Activated CD4-positive, alpha-beta T cell treated with anti-CD3 and anti-CD28 coated beads, Interleukin-2, amount 10 ng/mL, durations not matched to agents 24 days and 14 days (primary cell): ENCODE measurements at places on chromosomes 7 and 10.

GRCh38 chr7:23968791-23969190, 258.8 kb downstream of the STK31 start:
- DNase-seq, result no peak
- peaks cover under 1% of the 10 kb centered on the region for H3K27me3 ChIP-seq
- no peaks in the 10 kb centered on the region for H3K36me3 ChIP-seq
- no peak overlapping the region for H3K4me3 ChIP-seq
- peak overlapping the region; percentile 79 for H3K27ac ChIP-seq

DNA sequence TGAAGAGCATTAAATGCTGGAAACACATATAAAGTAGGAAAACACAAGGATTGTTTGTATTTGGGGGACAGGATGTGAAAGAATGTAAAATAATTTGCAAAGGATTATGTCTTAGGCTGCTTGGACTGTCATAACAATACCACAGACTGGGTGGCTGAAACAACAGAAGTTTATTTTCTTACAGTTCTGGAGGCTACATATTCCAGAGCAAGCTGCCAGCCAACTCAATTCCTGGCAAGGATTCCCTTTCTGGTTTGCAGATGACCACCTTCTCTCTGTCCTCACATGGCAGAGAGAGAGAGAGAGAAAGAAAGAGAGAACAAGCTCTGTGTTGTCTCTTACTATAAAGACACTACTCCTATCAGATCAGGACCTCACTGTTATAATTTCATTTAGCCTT, 8.8 kb upstream of the LAMB4 start:
- peak; percentile 46 for DNase-seq
- H3K4me1 ChIP-seq, result peaks cover 25% of the 10 kb centered on the region
- H3K27ac ChIP-seq, result no peak overlapping the region

- H3K27ac ChIP-seq, result no peak overlapping the region
- no peak for DNase-seq
- H3K27me3 ChIP-seq, result peaks cover 43% of the 10 kb centered on the region
- no peaks in the 10 kb centered on the region for H3K4me1 ChIP-seq
These were observed 3.5 kb downstream of the CHST15 start for GRCh38 chr10:124089859-124090258.

DNA sequence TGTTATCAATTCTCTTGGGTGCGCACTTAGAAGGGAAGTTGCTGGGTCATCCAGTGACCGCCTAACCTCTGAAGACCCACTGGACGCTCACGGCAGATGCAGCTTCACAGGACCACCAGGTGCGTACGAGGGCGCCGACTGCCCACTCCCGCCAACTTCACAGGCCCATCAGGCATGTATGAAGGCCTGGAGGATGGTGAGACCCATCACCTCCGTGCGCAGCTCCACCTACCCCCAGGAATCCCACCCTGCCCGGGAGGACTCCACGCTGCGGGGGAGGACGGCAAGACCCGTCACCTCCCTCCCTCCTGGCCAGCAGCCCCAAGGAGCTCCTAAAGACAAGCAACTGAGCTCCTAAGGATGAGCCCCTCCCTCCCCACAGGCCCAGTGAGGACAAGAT, 146.9 kb downstream of the MAD1L1 start:
- H3K4me1 ChIP-seq, result peaks cover 14% of the 10 kb centered on the region
- no peak overlapping the region for H3K4me3 ChIP-seq
- no peak for DNase-seq
- no peaks in the 10 kb centered on the region for H3K27me3 ChIP-seq

DNA sequence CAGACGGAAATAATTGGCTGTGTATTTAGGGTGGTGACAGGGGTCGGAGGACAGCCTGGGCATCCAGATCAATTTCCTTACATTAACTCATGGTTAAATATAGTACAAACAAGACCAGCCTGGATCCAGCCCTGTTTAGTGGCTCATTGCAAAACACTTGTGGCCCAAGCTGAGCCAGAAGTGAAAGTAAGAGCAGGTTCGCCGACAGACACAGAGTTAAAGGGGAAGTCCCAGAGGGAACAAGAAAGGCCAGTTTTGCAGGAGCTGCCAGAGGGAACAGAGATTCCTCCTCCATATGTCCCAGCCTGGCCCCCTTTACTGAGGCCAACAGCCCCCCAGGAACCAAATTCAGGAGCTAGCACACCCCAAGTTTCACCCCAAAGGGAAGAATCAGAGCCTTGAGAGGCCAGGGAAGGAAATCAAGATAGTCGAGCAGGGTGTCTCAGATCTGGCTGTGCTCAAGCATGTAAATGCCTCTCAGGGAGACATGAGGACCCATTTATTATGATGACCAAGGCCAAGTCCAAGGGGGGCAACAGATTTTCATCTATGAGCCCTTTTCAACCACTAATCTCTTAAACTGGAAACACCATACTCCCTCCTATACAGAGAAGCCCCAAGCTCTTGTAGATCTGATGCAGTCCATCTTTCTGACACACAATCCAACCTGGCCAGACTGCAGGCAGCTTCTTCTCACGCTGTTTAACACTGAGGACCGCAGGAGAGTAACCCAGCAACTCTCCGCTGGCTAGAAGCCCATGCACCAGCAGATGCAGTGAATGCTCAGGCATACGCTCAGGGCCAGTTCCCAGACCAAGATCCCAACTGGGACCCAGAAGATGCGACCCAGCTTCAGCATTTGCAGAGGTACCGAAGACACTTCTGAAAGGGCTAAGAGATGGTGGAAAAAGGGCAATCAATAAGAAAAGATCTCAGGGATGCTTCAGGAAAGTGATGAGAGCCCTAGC, 15.9 kb upstream of the ADCK2 start:
- H3K4me1 ChIP-seq, result peaks cover 19% of the 10 kb centered on the region
- peak overlapping the region; percentile 71 for H3K4me3 ChIP-seq
- no peak overlapping the region for H3K27ac ChIP-seq
- H3K27me3 ChIP-seq, result peaks cover 40% of the 10 kb centered on the region
- H3K36me3 ChIP-seq, result no peaks in the 10 kb centered on the region
- DNase-seq, result peak; percentile 84

DNA sequence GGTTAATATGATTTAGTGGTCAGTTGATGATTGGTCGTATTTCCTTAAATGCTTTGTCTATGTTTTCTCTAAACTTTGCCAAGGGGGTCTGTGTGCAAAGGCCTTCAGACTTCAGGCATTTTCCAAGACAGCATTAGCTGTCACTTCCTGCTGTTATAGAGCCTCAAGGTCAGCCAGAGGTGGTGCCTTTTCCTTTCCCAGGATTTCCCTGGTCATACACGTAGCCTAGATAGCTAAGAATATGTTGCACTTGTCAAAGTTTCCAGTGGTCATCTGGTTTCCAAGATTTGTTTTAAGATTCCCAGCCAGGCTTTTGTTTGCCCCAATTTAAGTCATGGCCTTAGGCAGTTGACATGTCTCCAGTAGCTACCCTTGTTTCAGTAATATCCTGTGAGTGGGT, 133.2 kb upstream of the IGFBP3 start:
- no peak overlapping the region for H3K27ac ChIP-seq
- H3K4me1 ChIP-seq, result no peaks in the 10 kb centered on the region
- no peaks in the 10 kb centered on the region for H3K36me3 ChIP-seq
- DNase-seq, result no peak
